ENCODE measurements at places on chromosomes 7 and 10.
A peak's percentile ranks its signal among the peaks of the same experiment; 100 is the strongest.

DNA sequence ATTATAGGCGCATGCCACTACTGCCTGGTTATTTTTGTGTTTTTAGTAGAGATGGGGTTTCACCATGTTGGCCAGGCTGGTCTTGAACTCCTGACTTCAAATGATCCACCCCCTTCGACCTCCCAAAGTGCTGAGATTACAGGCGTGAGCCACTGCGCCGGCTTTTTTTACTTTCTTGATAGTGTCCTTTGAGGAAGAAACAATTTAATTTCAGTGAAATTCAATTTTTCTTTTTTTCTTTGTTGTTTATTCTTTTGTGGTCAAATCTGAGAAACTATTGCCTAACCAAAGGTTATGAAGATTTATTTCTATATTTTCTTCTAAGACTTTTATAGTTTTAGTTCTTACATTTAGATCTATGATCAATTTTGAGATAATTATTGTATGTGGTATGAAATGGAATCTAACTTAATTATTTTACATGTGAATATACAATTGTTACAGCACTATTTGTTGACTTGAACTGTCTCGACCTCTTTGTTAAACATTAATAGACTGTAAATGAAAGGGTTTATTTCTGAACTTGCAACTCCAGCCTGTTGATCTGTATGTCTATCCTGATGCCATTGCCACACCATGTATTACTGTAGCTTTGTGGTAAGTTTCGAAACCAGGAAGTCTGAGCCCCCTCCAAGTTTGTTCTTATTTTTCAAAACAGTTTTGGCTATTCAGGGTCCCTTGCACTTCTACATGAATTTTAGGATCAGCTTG is 19.8 kb upstream of the RASSF4 start:
- DNase-seq: no peak

GRCh38 chr7:81960026-81960425 is 190.2 kb upstream of the HGF start:
- DNase-seq: no peak

DNA sequence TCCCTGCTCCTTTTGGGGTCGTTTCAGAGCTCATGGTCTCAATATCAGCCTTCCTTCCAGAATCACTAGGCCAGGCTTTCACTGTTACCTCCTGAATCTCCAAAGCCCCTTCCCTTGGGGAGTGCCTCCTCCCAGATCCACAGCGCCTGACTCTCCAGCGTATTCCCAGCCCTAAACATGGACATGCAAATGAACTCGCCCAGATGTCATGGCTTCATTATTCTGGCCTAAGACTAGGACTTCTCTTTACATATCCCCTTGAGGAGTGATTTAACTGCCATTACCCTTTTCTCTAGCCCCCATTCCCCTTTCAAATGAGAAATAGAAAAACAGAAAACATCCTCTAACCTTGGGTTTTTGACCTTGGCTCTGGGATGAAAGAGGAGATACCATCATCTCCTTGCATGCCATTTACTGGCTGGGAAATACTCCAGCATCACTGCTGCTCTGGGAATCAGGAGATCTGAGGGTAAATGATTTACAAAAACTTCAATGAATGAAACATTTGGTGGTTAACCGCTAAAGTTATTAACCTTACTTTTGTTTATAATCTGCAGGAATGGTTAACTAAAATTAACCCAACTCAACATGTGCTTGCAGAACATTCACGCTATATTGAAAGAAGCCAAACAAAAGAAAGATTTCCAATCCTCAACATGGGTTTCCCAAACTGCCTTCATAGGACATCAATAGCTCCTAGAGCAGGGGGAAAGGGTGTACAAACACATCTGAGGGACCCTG is 37.0 kb downstream of the FAM171A1 start:
- DNase-seq: no peak

DNA sequence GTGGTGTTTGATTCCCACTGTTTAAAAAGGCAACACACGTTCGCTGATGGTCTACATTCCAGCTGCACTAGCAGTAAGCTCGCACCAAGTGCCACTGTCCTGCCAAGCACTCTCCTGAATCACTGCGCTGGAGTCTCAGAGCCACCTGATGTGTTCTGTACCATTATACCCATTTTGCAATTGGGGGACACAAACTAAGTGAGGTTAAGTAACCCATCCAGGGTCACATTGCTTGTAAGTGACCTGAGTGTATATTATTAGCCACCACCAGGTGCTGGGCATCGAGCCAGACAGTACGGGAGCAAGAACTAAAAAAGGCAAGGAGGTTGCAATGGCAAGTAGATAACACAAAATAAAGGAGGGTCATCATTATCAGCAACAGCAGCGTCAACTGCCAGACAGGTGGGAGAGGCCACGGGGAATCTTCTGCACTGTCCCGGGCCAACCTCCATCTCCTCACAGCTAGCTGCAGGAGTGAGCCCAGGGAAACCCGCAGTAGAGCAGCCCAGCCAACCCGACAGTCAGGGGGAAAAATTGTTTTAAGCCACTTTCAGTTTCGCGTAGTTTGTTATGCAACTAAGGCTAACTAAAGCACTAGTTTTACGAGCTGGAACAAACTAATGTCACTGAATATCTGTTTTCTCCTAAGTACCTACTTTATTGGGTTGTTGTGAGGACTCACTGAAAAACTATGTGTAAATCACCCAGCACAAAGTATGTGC is 712 bp upstream of the CPVL start:
- no peak for DNase-seq

- no peak for DNase-seq
Measured at GRCh38 chr10:5746197-5746596, 61.6 kb downstream of the TASOR2 start.

DNA sequence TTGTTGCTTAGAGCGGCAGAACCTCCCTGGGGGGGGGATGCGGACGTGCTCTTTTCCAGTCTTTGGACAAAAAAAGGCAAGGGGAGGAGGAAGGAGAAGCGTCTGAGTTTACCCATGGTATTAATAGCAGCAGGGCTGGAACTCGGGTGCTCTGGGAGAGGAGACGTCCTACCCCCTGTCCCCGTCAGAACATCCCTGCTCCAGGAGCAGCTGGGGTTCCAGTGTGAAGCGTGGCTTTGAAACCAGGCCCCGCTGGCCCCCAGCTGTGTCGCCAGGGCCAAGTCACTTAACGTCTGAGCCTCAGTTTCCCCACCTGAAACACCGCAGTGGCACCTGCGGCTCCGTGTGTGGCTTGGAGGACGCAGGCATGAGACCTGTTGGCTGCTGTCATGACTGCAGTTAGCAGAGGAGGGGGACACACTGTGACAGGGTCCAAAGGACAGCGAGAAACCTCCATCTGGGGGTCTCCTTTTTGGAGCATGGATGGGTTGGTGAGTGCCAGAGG is 1.4 kb downstream of the AMZ1 start:
- no peak for DNase-seq

GRCh38 chr10:127197154-127197432 is 702 bp upstream of the INSYN2A start:
- no peak for DNase-seq

DNA sequence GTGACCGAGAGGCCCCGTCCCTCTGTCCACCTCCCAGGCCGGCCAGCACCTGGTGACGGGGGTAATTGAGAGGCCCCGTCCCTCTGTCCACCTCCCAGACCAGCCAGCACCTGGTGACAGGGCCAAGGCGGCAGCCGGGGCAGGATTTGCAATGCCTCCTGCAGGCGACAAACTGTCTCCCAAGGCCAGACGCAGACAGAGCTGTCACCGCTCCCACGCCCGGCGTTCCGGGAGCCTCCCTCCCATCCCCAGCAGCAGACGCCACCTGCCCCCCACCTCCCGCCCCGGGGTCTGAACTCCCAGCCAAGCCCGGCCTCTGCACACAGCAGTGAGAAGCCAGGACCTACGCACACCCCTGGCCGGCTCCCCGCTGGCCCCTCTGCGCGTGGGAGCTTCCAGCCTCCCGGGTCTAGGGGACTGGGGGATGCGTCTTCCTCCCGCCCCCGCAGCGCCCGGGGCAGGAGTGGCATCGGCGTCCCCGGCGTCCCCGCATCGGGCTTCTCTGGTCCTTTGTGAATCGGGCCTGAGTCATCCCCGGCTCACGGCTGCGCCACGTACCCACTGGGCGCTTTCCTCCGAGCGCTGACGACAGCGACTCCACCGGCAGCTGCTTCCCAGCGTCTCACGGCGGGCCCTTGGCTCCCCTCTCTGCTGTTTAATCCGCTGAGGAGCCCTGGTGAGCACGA is 95.1 kb upstream of the DIP2C start:
- no peak for DNase-seq

GRCh38 chr10:6314620-6315205 is 112.0 kb downstream of the PFKFB3 start:
- DNase-seq: no peak

- DNase-seq: peak; percentile 76
Measured at GRCh38 chr10:73889014-73889413, 14.7 kb upstream of the CAMK2G start.

GRCh38 chr10:54501929-54502328 is 299.1 kb downstream of the PCDH15 start:
- DNase-seq: no peak

DNA sequence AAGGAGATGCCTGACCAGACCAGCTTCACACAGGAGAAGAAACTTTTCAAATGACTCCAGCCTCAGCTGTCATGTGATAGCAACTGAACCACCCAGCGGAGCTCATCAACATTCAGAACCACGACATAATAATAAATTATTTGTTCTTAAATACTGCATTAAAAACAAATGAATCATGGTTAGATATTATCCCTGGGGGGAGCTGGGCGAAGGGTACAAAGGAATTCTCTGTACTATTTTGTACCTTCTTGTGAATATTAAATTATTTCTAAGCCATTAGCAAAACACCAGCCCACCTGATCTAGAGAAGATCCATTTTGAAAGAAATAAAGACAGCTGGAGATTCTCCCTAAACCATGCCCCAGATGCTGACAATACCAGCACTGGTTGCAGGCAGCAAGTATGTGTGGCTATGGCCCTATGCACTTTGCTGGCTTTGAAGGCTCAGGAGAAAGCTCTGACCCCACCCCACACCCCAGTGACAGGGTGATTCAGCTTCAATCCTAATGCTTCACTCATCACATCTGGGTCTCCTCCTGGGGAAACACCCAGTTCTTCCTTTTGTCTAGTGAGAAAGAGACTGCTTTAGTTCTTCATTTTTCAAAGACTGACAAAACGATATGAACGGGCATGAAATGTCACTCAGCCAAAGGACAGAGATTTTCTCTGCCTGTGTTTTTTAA is 45.5 kb upstream of the NKX2-3 start:
- DNase-seq: no peak

GRCh38 chr7:26049081-26049480 is 102.9 kb upstream of the NFE2L3 start:
- DNase-seq: no peak

DNA sequence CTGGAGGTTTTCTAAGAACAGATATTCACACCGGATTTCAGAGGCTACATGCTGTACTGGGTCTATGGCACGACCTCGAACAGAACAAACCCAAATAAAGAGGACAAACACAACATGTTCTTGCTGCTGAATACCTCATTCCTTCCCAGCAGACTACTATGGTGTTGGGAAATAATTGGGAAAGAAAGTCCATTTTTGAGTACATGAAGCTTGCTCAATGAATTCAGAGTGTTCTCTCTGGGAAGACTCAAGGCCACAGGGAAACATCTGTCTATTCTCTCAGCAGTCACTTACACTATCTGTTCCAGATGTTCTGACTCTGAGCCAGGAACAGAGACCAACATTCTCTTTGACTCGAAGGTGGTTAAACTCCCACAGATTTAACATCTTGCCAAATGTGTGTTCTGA is 30.9 kb downstream of the LAMB1 start:
- DNase-seq: no peak

- DNase-seq: no peak
Measured at GRCh38 chr10:88913788-88914187, 33.7 kb downstream of the STAMBPL1 start.

DNA sequence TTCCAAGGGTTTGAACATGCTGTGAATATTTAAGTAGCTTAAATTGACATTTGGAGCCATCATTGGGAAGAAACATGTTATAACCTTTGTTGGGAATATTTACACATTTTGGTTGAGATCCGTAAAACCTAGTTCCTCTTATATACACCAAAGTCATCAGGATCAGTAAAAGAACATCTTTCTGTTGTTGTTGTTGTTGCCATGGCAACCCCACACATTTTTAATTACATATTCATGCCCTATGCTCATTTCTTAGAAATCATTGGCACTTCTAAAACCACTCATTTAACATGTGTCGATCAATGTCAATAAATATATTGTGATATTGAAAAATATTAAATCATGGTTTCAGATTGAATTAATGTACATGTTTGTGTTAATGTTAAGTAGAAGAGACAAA is 122.6 kb downstream of the POU6F2 start:
- DNase-seq: no peak

GRCh38 chr10:106661133-106661766 is 503.3 kb downstream of the SORCS1 start:
- DNase-seq: no peak

DNA sequence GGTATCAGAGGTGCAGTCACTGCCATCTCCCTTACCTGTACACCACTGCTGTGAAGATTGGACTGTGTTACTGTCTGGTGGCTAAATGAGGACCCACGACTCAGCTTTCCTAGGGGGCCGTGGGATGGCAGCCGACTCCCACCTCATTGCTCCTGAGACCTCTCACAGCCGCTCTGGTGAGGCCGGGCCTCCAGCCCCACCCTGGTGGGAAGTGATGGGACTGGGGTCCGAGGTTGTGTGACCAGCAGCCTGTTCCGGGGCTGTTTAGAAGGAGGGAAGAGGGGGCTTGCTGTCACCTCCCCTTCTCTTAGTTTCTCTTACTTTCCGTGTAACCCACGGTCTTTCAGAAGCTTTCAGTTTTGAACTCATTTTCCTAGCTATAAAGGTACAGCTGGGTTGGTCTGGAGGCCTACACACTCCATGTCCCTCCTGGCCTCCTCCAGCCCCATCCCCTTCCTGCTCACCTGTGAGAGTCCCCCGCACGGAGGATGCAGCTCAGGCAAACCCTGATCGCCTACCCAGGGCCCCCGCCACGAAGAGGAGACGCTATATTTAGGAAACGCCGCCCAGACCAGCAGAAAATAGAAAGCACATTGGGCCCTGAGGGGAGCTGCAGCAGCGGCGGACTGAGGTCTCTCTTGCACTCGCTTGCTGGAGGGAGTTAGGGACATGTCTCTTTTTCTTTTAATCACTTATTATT is 4.6 kb downstream of the EMX2 start:
- DNase-seq: no peak

GRCh38 chr10:85100495-85100894 is 772.1 kb downstream of the CCSER2 start:
- no peak for DNase-seq

GRCh38 chr7:110677405-110677804 is 413.5 kb upstream of the LRRN3 start:
- no peak for DNase-seq

GRCh38 chr10:119104654-119105015 is 722 bp downstream of the DENND10 start:
- DNase-seq: no peak

All from CD4-positive, alpha-beta T cell treated with Interferon gamma for 1 hour (primary cell).